ENCODE measurements at places on chromosomes 1 and 21.

DNA sequence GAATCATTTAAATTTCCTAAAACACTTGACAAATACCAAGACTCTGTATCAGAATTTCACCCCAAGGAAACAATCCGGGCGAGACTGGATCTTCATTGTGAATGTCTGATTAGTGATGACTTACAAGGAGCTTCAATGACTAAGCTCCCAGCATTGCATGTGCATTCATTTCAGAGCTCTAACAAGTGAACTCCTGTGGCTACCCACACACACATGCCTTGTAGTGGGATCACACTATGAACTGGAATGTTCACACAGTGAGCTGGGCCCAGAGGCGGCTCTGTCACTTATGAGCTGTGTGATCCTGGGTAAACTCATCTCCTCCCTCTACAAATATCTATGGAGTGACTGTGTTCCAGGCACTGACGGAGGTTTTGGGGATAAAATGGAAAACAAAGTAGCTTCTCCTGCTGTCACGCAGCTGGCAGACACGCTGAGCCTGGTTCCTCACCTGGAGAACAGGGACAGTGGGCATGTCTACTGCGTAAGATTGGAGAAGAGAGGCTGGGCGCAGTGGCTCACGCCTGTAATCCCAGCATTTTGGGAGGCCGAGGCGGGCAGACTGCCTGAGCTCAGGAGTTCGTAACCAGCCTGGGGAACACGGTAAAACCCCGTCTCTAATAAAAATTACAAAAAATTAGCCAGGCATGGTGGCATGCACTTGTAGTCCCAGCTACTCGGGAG lies 56.9 kb downstream of the CLSTN1 start:
- DNase-seq = peak; percentile 88

GRCh38 chr1:208139434-208140045 lies 104.6 kb downstream of the PLXNA2 start:
- DNase-seq = no peak

DNA sequence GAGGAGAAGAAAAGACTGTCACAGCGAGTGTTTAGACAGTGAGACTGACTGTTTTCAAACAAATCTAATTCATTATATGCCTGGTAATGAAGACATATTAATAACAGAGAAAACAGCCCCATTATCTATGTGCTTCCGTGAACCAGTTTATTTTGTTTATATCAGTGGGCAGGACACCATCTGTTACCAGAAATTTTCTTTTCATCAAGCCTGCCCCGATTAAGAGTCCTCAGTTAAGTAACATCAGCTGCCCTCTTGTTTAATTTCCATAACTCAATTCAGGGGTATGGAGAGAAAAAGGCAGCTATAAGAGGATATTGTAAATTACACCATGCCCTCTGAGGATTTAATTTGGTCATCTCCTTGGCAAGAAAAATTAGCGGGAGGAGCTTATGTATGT lies 94.0 kb downstream of the TMEM200B start:
- no peak for DNase-seq

DNA sequence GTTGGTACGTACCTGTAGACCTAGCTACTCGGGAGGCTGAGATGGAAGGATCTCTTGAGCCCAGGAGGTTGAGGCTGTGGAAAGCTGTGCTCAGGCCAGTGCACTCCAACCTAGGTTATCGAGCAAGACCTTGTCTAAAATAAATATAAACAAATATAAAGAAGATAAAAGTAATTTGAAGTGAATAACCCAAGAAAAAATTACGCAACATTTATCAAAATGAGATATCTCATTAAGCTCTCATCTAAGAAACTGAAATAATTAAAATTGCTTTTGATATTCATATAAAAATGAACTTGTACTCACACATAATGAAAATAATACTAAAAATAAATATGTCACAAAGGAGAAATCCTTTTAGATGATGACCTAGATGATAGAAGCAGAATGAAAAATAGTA lies 647.1 kb upstream of the NCAM2 start:
- no peak for DNase-seq

DNA sequence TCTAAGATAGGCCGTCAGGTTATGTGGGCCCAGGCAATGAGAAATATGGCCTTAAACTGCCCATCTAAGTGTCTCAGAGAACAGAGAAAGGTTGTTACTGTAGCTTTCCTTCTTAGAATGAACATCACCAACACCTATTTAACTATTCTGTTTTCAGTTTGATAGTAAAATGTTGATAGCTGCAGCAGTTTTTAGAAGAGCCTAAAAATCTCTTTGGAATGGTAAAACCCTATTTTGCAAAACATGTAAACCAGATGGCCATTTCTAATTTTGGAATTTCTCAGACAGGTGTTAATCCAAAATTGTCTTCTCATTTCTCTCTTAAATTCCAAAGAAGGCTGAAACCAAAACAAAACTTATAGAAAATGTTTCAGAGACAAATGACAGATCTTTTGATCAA lies 57.5 kb downstream of the DIPK1A start:
- no peak for DNase-seq

DNA sequence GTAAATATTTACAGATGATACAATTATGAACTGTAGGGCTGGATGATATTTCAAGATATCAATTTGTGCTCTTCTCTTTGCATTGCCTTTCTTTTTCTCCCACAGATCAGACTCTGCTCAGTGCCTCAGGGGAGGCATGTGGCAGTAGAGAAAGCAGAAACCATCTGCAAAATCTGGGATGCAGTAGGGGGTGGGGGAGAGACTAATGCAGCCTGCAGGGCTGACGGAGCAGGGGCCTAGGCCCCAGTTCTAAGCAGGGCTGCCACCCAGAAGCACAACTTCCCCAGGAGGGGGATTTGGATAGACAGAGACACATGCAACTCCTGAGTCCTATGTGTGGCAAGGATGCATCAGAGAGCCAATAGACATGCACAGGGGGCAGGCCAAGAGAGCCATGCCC lies 511.6 kb downstream of the SMYD3 start:
- DNase-seq = no peak

DNA sequence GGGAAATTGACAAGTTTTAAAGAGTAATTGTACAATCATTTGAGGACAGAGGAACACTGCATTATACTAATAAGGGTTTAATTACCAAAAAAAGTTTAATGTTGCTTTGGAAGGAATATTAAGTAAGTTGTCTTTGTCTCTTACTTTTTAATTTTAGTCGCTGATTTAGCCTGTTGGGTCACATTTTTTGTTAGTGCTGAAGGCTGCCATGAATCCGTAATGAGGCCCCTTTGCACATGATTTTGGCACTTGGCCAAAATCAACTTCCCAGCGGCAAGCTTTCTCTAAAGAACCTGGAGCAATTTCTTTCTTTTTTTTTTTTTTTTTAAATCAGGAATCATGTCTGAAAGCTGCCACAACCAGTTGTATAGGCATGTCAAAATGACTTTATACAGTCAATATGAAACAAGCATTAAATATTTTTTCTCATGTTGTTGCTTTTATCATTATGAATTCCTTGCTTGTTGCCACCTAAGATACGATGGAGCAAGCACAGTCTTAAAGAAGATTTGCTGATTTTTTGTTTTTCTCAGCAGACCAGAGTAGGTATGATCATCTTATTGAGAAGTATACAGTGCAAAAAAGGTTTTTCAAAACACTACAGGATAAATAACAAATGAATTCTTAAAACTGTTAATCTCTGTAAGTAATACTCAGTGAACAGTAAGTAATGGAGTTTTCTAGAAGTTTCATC lies 690.4 kb downstream of the USP25 start:
- DNase-seq = peak; percentile 62
